ENCODE measurements at places on chromosomes 11 and 22.

DNA sequence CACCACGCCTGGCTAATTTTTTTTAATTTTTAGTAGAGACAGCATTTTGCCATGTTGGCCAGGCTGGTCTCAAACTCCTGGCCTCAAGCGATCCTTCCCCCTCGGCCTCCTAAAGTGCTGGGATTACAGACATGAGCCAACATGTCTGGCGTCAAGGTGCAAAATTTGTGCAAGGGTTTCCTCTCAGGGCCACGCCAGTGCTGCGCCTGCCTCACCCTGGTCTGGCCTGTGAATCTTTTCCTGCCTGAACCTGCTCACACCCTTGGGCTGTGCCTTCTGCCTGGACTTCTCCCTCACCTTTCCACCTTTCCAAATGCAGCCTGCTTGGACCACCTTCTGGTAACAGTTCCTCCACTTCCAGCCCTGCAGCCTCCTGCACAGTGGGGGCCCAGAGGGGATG is 43.4 kb downstream of the MCM5 start:
- no peak for DNase-seq

- DNase-seq = no peak
These were observed 16.0 kb upstream of the POU2AF1 start for GRCh38 chr11:111395081-111395480.

- DNase-seq = no peak
These were observed 42.0 kb downstream of the TCF20 start for GRCh38 chr22:42228483-42228882.

DNA sequence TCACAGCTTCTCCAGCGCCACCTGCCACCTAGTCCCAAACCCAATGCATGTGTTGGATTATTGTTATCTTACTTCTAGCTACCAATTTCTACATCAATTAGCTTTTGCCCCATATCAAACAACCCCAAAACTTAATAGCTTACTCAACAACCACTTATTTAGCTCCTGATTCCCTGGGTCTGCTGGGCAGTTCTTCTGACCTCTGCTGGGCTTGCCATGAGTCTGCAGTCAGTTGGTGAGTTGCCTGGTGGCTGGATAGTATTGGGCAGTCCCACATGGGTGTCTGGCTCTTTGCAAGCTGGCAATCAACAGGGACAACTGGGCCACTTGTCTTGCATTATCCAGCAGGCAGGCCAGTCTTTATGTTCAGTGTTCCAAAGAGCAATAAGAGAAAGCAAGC is 13.6 kb upstream of the MS4A15 start:
- peak; percentile 15 for DNase-seq

GRCh38 chr22:19554834-19555404 is 30.7 kb upstream of the CLDN5 start:
- peak; percentile 85 for DNase-seq

GRCh38 chr22:46947516-46948257 is 185.2 kb downstream of the TBC1D22A start:
- no peak for DNase-seq

DNA sequence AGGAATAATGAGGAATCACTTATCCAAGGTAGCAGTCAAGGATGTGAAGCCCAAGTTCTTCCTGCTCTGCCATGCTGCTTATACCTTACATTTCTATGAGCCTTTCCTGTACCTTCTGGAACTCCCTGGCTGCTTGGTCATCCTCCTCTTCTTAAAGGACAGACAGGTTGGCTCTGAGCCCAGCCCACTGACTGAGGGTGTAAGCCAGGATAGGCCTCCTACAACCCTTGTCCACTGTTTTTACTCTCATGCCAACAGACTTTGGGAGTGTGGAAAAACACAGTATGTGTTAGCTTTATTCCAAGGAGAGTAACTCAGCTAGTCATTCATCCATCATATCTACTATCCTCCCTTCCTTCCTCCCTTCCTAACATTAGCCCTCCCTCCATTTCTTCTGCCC is 47.5 kb downstream of the IRAG1 start:
- DNase-seq = no peak

GRCh38 chr11:65657426-65657825 is 5.3 kb downstream of the RELA start:
- DNase-seq = no peak

GRCh38 chr11:43130616-43131015 is 181.2 kb upstream of the API5 start:
- peak; percentile 19 for DNase-seq

DNA sequence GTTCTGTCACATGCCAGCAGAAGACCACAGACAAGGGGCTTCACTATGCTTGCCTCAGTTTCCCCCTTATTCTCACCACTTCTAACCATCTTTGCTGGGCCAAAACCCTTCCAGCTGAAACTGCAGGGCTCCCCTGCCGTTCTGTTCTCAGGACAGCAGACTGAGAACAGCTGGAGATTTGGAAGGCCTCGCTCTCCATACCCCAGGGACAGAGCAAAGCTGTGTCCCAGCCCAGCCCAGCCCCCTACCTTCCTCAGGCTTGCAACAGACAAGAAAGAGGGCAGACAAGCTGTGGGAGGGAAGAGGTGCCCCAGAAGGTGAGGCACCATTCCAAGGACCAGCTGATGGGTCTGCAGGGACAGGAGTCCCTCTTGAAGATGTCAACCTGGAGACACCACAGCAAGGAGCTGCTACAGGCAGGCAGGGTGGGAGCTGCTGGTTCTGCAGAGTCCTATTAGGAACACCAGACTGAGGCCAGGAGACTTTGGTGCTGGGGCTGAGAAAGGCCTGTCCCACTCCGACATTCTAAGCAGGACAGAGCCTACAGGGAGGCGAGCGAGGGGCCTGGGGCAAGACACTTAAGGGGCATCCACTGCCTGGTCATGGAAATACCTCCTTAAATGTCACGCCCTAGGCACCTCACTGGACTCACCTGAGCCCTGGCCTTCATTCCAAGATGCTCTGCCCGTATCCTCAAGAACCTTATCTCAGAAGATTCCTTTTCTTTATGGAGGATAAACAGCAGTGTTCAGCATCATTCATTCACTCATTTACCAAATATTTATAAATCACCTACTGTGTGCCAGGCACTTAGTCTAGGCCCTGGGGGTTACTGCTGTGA is 6.9 kb downstream of the SCN2B start:
- no peak for DNase-seq

- no peak for DNase-seq
These were observed 82.1 kb downstream of the EMSY start for GRCh38 chr11:76526878-76527277.

DNA sequence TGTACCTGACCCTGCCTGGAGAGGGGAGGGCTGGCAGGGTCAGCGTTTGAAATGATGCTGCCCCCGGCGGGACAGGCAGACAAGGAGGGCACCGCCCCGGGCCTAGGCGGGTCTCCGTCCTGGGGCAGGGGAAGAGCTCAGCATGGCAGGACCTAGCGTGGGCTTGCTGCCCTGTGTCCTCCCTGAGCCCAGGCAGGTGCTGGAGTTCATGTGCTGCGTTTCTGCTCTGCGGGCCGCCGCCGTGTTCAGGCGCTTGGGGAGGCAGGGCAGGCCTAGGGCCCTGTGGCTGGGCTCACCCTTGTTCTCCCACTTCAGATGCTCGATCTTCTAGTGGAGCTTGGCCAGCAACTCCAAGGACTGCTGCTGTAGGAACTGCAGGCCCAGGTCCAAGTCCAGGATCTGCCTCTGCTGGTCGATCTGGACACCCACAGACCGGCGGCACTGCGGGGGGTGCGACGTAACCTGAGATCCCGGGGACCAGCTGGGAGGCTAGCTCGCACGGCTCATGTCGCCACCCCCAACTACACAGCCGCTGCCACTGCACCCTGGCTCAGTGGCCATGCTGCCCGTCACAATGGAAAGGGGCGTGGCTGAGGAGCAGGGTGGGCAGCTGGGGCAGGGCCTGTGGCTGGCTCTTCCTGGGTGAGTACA is 84.4 kb downstream of the MED15 start:
- peak; percentile 84 for DNase-seq

DNA sequence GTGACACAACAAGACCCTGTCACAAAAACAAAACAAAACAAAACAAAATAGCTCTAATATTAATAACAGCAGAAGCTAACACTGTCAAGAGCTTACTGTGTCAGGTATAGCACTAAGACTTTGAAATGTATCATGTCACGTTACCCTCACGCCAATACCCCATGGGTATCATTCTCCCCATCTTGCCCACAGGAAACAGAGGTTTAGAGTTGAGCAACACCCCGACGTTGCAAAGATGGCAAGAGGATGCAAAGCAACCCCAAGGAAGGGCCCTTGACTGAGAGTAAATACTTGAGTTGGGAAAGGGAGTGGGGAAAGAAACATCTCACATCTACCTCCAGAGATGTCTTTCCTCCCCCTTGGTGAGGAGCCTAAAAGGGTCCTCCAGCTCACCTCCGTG is 366.8 kb downstream of the LARGE1 start:
- DNase-seq = no peak

DNA sequence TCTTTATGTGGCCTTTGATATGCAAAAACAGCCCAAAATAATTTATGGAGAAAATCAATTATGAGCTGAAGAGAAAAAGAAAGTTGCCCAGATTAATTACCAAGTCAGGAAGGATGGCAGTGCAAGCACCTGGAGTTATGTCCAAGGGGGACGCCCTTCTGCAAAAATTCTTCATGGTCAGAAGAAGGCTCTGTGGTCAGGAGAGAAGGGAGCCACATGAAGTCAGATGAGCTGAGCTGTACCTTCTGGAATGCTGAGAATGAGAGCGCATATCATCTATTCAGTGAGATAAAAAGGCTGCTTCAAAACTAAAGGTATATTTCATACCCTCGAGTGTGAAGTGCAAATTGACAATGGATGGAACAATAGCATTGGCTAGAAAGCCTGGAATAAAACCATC is 607.4 kb downstream of the NTM start:
- DNase-seq = peak; percentile 61

- no peak for DNase-seq
These were observed 5.0 kb upstream of the MTFP1 start for GRCh38 chr22:30420347-30421125.

- DNase-seq = no peak
These were observed 52.3 kb downstream of the TST start for GRCh38 chr22:36966851-36967540.
